NCI-H524 treated with DMSO at 0.1 percent for 48 hours (cell line): ENCODE measurements at places on chromosomes 1 and 21.

DNA sequence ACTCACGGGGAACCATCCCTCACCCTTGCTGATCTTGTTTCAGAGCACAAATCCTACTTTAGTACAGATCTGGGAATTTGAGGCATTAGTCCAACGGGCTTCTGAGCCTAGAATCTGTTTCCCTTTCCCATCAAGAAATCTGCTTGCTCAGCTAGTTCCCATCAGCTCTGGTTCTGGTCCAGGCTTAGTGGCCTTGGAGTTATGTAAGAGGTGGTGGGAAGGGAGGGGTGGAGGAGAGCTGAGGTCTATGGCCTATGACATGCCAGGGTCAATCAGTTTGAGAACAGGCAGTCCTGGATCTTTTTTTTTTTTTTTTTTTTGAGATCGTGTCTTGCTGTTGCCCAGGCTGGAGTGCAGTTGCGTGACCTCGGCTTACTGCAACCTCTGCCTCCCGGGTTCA, 4.1 kb downstream of the GSTM1 start:
- no peak for DNase-seq

GRCh38 chr1:182563095-182563494, 26.0 kb downstream of the RNASEL start:
- no peak for DNase-seq

DNA sequence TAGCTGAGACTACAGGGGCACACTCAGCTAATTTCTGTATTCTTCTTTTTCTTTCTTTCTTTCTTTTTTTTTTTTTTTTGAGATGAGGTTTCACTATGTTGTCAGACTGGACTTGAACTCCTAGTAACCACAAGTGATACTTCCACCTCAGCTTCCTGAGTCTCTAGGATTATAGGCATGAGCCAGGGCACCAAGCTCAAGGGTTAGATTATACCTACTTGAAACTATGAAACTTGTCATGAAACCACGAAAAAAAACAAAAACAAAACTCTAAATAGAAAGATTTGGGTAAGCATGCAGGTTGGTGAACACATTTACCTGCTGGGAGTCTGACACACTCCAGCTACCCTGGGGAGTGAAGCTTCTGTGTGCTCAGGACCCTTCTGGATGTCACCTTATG, 2250.4 kb downstream of the MRPL39 start:
- DNase-seq, result no peak

DNA sequence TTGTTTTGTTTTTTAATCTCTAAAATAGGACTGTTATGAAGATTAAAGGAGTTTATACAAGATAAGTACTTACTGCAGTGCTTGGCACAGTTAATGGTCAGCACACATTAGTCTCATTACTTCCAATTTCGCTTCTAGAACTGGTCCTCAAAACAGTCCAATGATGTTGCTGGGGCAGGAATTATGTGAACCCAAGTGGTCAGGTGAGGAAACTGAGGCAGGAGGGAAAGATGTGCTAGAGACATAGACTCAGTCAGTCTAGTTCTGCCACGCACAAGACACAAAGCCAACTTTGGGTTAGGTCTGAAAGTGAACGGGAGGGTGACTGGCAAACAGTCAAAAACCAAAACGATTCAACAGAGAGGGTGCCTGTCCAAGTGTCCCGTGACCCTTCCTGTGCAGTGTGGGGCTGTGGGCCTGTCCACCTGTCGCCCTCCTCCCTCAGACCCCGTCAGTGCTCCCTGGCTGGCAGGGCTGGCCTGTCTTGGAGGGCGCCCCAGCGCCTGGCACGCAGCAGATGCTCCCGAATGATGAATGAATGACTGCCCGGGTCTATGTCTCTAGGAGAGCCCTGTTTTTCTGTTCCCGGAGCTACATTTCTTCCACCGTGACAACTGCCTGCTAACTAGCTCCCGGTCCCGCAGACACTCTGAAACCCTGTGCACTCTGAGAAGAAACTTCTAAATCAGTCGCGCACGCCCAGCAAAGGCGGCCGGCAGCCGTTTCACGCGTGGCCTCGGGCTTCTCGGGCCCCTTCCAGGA, 2.4 kb downstream of the LRP8 start:
- no peak for DNase-seq

- no peak for DNase-seq
These were observed 24.7 kb downstream of the HMGCS2 start for GRCh38 chr1:119743776-119744597.

DNA sequence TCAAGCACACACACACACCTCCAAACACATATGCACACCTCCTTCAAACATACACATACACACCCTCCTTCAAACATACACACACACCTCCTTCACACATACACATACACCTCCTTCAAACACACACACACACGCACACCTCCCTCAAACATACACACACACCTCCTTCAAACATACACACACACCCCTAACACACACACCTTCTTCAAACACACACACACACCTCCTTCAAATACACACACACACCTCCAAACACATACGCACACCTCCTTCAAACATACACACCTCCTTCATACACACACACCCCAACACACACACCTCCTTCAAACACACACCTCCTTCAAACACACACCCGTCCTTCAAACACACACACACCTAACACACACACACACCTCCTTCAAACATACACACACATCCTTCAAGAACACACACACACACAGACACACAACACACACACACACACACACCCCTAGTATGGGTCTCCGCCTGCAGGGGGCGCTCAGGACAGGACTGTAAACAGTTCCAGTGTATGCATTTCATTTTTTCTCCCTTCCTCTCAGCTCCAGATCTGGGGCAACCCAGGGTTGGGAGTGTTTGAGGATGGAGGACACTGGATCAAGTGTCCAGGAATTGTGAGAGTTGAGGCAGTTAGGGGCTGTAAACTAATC, 12.1 kb downstream of the LGR6 start:
- no peak for DNase-seq

DNA sequence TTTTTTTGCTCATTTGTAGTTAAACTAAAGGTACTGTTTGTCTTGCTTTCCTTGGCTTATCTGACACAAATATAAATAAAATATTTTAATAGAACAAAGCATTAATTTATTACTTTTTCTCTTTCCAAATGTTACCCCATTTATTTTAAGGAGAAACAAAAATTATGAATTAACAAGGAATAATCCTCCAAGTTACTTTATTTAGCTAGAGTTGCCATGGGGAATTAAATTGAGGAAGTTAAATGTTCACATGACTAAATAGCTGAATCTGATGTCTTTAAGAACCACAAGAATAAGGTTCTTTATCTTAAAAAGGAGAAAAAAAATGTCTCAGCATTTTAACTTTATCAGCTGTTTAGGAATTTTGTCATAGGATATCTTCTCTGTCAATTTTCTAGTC, 12.3 kb downstream of the ATG4C start:
- DNase-seq, result no peak
